NCI-H2029 treated with DMSO at 0.1 percent for 48 hours (cell line): ENCODE measurements at places on chromosomes 12 and 14.

DNA sequence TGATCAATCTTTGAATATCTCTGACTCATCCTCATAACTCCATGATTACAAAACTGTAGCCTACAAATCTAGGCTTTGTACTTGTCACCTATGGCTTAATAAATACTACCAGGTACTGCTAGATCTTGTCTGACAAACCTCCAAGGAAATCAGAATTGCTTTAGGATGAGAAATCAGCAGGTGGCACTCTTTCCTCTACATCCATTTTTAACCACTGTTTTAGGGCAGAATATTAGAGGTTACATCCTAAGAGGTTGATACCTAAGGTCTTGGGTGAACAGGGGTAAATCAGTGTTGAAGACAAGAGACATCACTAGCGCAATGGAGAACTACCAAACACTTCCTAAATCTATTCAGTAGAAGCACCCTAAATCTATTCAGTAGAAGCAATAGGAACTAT is 63.1 kb upstream of the SOX5 start:
- DNase-seq: no peak

GRCh38 chr12:95429172-95429510 is 44.8 kb upstream of the METAP2 start:
- no peak for DNase-seq

DNA sequence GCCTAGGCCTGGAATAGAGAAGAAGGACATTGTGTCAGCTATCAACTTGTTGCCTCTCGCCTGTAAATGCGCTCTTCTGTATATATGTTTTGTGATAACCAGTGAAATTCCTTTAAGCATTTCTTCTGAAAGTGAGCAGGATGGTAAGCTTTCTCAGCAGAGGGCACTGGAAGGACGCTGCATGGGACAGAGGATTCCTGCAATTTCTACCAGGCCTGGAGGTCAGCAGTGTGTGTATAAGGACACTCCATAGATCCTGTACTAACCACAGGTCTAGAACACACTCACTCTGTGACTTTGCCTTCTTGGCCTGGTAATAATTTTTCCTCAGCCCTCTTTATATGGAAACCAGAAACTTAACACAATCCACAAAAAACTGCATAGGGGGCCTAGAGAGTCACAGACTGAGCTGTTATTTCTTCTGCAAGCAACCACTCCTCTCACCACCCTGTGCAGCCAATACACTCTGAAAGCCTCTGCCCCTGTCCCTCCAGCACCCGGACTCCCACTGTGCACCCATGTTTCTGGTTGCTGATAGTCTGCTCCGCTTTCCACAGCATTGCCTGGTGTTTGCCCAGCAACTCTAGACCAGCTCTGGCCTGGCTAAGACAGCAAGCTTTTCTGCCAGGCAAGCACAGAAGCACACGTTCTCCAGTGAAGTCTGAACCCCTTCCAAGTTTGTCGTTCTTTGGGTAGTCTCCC is 94.0 kb upstream of the RMST start:
- DNase-seq: no peak

- DNase-seq: no peak
Measured at GRCh38 chr14:24055971-24056799, 4.4 kb downstream of the CARMIL3 start.

DNA sequence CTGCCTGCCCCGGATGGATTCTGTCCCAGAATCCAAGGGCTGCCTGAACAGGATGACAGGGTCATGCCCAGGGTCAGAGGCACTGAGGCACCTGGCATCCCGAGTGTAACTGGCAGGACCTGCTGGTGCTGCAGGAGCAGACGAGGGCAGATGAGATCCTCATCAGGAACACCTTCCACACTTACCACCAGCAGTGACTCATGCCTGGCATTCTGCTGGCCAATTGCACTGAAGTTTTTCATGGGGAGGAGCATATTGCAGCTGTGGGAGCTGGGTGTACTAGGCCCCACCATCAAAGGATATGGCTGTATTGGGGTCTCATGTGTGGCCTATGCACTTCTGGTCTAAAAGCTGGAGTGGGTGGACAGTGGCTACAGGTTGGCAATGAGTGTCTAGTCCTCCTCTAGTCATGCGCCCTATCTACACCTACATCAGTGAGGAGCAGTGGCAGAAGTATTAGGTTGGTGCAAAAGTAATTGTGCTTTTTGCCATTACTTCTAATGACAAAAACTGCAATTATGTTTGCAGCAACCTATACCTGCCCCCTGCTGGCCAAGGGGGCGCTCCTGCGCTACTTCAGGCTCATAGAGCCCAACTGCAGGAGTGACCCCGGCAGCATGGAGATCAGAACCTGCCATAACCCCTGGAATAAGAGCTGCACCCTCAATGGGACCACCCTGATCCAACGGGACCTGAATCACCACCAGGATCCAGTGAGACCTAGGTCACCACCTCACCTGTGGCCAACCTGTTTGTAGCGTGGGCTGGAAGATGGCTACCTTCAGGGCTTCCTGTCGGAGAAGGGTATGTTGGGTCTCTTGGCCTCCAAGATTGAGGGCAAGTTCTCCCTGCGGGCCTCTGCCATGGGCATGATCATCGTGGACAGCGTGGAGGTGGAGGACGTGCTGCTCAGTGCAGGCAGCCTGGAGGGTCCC is 8.0 kb upstream of the C12orf42 start:
- no peak for DNase-seq

GRCh38 chr12:49697808-49698207 is 9.4 kb downstream of the FMNL3 start:
- no peak for DNase-seq

GRCh38 chr12:107444771-107445170 is 240.8 kb upstream of the PWP1 start:
- DNase-seq: no peak

DNA sequence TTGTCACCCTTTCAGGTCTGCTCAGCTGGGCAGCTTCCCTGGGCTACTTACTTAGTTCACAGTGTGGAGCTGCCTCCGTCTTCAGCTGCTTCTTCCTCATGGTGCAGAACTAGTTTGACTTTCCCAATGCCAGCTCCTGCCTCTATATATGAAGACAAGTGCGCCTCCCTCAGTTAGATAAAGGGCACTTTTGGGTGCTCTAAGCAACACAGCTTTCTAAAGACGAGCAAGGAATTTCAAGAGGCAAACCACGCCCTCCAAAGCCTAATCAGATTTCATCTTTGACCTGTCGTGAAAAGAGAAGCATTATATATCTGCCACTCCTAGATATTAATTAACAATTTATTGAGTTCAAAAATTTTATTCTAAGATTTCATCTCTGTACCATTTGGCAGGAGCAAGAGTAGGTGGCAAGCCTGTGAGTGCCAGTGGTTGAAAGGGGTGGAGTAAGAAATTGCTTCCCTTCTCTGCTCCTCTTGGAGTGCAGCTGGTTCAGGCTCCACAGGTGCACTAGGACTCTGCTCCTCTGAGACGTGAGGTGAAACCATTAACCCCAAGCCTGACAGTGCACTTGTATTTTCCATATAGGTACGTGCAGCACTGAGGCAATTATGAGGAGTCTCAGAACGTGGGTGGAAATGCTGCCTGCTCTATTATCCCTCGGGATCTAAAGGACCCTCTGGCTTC is 2.1 kb upstream of the SLC11A2 start:
- no peak for DNase-seq

DNA sequence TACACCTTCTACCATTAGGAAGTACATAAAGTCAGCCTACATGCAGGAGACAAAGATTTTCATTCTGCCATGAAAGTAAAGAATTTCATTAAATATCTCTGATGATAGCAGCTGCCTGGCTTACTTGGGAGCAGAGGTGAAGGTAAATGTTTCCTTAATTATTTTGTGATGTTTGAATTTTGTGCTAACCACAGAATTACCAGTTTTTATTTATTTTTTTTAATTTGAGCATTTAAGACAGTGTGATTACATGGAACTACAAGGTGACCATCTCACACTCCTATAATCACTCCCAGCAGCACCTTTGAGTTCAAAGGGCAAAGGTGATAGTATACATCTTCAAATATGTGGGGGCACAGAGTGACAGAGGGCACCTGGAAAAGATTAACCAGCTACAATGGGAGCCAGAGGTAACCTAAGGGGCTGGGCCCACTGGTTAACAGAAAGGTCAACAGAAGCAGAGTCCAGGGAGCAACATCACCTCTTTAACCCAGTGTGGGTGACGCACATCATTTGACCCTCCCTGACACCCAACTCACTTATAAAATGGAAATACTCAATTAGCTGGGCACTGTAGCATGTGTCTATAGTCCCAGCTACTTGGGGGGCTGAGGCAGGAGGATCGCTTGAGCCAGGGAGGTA is 65.0 kb downstream of the GCH1 start:
- DNase-seq: no peak

DNA sequence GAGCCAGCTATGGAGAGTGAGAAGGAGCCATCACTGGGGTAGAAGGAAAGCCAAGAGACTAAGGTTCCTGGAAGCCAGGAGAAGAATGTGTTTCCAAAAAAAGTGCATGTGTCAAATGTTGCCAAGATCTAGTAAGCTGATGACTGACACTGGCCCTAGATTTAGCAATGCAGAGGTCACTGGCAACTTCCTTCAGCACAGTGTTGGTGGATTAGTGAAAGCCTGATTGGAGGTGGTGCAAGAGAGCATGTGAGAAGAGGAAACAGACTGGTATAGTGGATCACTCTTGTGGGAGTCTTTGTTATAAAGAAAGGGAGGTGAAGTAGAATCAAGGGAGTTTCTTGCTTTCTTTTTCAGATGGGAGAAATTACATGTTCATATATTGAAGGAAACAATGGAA is 34.1 kb upstream of the CHGA start:
- no peak for DNase-seq

DNA sequence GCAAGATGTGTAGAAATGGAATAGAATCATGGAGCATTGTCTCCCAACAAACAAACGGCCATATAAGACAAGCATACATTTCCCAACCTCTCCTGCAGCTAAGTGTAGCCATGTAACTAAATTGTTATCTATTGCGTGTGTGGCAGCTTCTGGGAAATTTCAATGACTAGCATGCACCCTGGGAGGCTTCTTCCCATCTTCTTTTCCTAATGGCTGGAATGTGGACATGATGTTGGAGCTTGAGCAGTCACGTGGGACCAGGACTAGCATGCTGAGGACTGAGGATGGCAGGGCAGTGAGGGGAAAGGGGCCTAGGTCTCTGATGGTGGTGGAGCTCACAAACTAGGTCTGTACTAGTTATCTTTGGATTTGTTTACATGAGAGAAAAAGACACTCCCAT is 21.7 kb upstream of the CTDSP2 start:
- DNase-seq: no peak

GRCh38 chr14:102917469-102918211 is 4.8 kb upstream of the AMN start:
- DNase-seq: no peak

DNA sequence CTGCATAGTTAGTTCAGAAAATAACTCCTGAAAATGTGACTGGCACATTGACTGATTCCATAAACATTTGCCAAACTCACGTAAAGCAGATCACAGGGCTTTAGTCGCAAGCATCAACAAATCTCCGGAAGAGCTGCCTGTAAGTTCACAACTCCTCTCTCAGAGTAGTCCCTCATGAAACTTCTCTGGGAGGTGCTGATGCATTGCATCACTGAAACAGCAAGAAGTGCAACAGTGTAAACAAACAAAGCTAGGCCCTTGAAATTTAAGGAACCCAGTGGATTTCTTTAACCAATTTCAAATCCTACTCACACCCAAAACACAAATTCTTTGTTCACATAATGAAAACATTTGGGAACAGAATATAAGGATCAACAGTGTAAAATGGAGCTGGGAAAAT is 1691.7 kb upstream of the FLRT2 start:
- no peak for DNase-seq
